ENCODE measurements at places on chromosomes 12 and 14.
A peak's percentile ranks its signal among the peaks of the same experiment; 100 is the strongest.

DNA sequence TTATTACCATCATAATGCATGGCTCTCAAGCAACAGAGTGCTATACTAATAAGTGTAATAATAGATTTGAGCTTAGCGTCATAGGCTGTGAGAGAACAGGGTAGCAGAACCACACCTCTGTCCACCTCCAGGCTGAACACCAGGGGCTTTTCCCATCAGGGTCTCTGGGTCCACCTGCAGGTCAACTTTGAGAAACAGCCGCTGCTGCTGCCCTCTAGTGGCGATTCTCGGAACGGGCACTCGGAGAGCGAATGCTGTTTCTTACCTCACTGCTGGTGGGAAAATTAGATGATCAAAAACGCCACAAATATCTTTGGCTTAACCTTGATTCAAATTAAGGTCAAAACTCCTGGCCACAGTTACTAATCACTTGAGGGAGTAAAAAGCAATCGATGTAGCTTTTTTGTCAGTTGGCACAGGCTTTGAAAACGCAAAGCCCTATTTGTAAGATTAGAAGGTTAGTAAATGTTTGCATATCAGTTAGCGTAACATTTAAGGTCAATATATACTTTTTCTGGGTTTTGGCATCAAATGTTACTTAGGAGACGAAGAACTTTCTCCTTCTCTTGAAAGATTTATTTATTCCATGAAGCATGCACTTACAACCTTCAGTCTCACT lies 127.9 kb upstream of the TMEM132D start:
- peak; percentile 72 for DNase-seq

- no peak for DNase-seq
These were observed 1353.0 kb upstream of the SEL1L start for GRCh38 chr14:82886670-82887069.

DNA sequence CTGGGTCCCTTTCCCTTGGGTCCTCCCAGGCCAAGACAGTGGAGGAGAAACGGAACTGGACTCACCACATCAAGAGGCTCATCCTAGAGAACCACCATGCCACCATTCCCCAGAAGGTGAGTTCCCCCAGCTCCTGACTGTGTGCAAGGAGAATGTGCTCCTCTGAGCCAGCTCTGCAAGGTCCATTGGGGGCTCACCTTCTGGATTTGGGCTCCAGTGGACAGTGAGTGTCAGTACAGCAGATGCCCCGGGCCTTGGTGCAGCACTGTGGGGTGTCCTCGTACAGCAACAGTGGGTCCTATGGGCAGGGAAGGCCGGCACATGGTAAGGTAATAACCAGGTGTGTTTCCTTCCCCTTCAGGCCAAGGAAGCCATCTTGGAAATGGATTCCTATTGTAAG lies 27.8 kb downstream of the PLEKHG3 start:
- no peak for DNase-seq

DNA sequence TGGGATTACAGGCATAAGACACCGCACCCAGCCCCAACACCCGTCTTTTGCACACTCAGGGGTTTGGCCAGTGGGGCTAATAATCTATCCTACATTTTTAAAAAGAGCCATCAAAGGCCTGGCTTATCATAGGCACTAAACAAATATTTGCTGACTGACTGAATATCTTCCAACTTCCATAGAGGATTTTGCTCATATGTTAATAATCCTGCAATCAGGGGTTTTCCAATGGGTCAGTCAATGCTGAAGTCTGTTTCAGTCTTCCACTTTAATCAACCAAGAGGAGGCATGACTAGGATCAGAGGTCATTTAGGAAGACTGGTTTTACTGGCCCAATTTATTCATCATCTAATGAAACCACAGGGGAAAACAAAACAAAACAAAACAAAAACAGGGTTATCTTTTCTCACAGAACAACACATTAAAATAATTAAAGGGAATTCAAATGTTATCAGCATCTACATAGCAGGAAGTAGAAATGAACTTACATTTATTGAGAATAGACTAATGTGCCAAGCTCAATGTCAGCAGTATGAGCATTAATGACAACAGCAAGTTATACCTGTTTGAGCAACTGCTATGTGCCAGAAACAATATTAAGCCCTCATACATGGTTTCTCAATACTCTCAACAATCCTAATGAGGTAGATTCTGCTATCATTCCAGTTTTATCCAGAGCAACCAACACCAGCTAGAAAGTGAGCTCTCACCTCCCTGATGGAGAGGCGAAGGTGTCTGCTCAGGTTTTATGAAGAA lies 372.2 kb downstream of the EGLN3 start:
- no peak for DNase-seq

GRCh38 chr12:119601877-119602733 lies 8.5 kb downstream of the TMEM233 start:
- DNase-seq = no peak

DNA sequence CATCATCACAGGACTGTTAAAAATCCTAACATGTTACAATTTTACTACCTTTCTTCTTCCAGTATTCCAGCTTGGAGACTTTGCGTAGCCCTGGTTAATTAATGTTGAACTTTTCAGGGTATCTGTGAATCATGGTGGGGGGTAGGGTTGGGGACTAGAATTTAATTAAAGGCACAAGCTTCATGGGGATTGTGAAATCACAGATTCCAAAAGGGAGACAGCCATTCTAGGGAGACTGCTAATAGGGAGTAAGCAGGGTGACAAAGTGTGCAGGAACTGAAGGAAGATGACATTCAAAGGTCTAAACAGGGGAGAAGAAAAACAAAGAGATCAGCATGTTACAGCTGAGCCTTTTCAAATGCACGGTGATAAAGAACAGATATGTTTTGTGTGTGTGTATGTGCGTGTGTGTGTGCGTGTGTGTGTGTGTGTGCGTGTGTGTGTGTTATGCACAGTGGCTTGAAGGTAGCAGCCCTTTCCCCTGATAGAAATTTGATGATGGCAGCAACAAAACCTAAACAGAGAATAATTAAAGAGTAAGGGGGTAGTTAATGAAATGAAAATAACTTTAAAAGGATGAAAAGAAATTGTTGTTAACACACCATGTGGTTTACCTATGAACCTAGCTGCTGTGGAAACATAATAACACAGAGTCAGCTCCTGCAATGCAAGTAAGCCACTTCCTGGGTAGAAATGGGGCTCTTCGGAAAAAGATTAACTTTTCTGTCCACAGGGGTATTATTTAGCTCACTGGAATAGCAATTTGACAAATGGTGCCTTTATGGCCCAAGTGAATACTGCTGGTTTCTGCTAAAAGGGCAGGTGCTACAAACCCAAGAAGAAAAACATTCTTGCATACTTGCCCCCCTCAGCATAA lies 581.7 kb downstream of the DIO2 start:
- DNase-seq = no peak

- no peak for DNase-seq
These were observed 18.9 kb downstream of the NID2 start for GRCh38 chr14:52049721-52050588.

- no peak for DNase-seq
These were observed 4.1 kb upstream of the FZD10 start for GRCh38 chr12:130157998-130158753.

DNA sequence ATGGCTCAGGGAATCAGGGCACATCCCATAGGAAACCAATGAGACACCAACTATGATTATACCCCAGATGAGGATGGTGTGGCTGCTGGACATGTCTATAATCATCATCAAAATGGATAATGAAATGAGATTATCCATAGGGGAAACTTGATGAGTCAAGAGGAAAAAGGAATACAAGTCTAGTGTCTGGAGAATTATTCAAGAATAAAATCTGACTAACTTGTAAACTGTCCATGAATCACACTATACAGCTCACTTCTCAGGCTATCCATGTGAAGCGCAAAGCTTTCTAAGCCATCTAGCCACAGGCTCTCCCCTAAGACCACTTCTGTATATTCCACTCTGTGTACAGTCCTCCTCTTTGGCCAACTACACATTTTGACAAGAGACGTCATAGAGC lies 52.5 kb downstream of the DUSP16 start:
- no peak for DNase-seq

DNA sequence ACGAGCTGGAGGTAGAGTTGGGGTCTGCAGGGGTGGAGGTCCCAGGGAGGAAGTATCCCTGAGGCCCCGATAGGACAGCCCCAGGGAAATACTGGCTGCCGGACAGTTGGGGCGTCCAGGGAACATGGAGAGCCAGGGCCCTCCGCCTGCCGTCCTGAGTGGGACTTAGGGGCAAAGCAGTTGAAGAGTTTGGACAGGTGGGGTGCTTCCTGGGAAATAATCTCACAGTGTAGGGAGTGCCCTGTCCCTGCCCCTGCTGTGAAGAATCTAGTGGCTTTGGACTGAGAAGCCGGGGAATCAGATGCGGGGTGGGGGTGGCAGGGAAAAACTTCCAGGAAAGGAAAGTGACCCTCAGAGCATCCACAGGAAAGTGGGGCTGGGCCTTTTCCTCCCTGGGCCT lies 9.8 kb upstream of the HHIPL1 start:
- DNase-seq = no peak

DNA sequence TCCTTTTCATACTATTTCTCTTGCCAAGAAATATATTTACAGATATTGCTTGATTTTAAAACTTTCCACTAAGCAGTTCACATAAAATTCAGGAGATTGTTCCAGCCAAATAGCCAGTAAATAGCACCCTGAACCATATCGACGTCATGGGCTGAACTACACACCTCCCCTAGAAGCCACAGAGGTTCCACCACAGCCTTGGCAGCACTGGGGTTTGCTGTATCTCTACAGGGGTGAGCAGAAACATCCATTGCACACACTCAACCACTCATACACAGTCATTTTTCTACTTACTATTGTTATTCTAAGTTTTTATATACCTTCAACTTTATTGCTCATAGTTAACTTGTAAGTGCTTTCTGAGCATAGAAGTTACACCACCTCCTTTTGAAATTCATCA lies 8.1 kb upstream of the EIF2S3B start:
- DNase-seq = no peak

DNA sequence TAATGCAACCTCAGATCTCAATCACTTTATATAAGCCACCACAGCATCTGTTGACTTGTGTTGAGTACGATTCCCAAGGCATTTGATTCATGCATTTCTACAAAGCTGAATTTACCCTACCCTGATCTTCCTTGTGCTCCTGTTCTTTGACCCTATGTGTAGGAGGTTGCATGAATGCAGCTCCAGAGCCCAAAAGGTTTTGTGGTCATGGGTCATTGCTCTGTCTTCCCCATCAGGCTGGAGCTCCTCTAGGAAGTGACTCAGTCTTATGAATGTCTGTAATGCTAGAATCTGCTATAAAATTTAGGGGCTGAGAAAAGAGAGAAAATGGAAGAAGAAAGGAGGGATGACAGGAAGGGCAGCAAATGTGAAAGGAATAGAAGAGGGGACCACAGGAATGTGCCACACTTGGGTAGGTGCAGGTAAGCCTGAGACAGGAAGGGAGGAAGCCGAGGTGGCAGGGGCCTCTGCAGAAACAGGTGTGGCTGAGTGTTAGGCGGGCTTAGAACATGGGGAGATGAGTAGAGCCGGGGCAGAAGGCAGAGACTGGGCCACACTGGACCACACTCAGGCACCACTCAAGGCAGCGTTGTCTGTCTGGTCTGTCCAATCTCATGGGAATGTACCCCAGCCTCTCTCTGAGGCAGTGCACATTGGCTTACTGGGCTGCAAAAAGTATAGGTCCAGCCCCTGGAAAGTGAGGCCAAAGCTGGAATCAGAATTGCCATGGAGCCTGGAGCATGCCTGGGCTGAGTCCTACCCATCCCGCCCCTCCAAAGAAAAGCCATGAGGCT lies 334.1 kb downstream of the BCL11B start:
- DNase-seq = no peak

GRCh38 chr12:75636607-75637006 lies 125.2 kb upstream of the KRR1 start:
- DNase-seq = no peak

- no peak for DNase-seq
These were observed 61.2 kb upstream of the STXBP6 start for GRCh38 chr14:25111061-25111601.

DNA sequence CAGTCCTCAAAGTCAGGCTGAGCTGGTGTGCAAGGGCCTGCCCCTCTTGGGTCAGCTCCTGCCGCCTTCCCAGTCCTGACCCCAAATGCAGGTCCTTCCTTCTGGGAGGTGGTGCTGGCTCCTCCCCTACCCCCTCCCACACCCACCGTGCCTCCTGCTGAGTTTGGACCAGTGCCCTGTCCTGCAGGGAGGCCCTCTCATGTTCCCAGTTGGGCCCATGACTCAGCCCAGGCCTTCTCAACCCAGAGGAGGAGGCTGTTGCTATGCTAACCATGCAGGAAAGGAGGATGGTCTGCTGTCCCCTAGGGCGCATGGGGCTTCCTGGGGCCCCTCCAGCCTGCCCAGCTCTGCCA lies 4.4 kb downstream of the ZBTB42 start:
- no peak for DNase-seq

- no peak for DNase-seq
These were observed 1.6 kb downstream of the AMN1 start for GRCh38 chr12:31727192-31727591.

DNA sequence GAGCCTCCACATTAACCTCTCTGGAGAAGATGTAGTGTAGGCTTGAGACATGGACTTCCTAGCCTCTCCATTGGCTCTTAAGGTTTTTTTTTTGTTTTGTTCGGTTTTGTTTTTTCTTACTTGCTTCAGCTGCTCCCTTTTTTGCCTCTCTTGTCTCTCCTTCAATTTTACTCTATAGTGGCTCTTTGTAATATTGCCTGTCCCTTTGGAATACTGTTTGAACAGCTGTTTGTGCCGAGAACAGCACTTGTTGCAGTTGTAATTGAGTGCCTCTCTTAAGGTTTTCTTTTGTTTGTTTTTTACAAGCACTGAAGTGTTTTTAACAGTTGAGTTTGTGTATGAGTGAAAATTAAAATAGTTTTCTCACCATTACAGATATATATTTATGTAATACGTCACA lies 567.7 kb downstream of the LRFN5 start:
- no peak for DNase-seq

DNA sequence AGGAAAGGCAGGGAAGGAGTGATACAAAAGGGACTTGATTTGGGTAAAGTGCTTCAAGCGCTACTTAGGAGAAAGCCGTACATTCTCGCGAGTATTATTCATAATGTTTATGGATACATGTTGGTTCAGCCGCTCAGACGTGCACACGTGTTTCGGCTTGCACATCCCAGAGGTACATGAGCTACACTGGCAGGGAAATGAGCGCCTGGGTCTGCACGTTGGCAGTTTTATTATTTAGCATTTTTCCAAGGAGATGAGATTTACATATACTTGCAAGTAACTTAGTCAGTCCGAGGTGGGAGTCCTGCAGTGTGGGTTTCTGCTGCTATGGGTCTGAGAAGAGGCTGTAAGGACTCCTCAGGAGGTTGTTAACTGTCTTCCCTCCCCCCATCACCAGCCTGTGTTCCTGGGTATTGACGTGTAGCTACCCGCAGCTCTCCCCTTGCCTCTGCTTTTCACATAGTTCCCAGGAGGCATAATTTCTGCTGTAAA lies 1.5 kb downstream of the PRKCH start:
- DNase-seq = peak; percentile 73

Measured in DND-41 (cell line).